ENCODE measurements at places on chromosomes 5 and 9.

DNA sequence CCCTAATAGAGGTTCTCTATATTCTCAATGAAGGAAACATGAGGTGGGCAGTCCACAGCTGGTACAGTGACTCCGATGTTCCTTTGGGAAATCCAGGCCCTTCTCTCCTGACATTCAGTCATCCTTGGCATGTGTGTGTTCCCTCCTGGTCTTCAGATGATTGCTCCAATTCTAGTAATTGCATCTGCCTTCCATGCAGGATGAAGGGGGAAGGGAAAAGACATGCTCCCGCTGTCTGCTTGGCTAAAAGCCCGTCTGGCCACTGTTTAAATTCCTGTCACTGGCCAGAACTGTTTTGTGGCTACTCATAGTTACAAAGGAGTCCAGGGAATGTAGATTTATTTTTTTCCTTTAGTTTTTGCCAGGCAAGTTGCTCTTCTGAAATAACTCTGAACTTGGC is 65.0 kb downstream of the MAST4 start:
- DNase-seq = peak; percentile 11

DNA sequence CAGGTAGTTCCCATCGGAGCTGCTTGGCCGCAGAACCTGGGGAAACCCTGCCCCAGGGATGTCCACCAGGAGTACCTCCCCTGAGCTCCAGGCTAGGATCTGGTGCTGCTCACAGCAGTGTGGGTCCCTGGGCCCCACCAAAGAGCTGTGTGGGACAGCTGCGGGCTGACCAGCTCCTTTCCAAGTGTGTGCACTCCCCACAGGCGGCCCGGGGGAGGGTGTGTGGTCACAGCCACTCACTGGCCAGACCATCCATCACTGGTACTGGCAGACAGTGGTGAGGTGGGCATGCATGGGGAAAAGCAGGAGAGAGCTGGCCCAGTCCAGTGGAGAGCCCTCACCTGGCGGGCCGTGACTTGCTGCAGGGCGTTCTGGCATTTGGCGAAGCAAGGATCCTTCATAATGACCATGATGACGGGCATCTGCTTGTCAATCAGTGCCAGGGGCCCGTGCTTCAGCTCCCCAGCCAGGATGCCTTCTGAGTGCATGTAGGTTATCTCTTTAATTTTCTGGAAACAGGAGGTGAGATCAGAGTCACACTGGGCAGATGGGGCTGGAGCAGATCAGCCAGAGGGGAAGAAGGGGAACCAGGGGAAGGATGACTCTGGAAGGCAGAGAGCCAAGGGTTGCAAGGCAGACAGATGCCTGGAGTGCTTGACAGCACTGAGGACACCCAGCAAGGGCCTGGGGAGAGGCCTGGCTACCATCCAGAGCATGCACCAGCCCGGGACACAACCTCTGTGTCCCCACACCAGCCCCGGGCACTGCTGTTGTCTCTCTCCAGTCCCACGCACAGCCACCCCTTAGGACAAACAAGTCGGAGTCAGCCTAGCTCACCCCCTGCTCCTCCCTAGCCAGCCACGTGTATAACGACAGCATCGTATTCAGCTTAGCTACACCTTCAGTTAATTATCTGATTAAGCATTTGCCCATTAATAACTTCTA is 12.8 kb upstream of the MAPK9 start:
- DNase-seq = no peak

DNA sequence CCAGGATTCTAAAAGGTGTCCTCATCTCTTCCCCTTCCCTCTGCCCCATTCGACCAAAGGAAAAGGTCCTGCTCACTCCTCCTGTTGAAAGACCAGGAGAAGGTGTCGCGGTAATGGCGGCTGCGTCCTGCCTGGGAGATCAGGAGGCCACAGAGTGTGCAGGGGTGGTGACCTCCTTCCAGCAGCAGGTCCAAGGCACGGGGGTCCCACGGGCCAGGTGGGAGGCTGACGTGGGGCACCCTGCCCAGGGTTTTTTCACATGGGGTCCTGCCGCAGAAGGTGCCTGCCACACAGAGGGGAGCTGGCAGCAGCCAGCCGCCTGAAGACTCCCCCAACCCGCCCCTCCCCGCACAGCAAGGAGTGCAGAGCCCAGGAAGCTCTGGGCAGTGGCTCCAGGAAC is 22.2 kb upstream of the ADAMTS2 start:
- DNase-seq = no peak

DNA sequence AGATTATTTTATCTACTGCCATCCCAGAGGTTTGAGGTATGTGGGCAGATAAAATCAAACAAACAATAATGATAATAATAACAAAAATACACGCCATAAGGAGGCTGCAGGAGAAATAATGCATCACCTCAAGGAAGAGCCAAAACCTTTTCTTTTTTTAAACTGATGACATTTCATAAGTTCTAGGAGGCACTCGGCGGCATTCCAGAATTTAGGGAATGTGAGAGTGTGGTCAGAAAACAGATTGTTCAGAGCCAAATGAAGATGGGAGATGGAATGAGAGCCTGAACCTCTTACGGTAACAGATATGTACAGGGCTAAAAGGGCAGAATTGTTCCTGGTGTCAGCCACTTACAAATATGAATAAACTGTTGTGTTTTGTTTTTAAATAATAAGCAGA is 615.0 kb upstream of the CHD1 start:
- no peak for DNase-seq

DNA sequence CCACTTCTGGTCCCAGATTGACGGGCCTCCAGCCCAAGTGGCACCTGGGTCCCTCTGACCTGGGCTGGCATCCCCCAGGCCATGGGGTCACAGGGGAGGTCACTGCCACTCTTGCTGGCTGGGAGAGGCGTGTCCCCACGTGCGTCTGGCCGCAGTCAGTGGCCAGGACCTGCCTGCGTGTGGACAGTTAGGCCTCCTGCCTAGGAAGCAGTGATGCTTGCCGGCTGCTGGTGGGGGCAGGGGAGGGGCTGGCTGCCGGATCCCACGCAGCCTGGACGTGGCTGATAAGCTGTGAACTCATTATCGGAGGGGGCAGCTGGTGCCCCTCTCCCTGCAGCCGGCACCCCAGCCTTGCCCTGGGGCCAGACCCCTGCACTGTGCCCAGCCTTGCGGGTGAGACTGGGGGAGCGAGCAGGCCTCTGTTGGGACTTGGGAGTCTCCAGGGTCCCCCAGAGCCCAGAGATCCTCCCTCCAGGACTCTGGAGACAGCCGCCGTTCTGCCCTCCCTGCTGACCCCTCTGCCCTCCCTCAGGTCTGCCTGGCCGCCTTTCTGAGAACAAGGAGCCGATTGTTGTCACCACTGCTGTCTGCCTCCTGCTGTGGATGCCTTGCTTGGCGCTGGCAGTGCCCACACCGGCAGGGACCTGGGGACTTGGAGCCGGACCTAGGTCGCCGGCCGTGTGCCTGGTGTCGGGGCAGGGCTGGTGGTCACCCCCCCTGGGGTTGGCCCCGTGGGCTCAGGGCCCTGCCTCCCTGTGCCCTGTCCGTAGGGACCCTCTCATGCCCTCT is 12.3 kb downstream of the RXRA start:
- DNase-seq = peak; percentile 77
